ENCODE measurements at places on chromosomes 5 and 9.

DNA sequence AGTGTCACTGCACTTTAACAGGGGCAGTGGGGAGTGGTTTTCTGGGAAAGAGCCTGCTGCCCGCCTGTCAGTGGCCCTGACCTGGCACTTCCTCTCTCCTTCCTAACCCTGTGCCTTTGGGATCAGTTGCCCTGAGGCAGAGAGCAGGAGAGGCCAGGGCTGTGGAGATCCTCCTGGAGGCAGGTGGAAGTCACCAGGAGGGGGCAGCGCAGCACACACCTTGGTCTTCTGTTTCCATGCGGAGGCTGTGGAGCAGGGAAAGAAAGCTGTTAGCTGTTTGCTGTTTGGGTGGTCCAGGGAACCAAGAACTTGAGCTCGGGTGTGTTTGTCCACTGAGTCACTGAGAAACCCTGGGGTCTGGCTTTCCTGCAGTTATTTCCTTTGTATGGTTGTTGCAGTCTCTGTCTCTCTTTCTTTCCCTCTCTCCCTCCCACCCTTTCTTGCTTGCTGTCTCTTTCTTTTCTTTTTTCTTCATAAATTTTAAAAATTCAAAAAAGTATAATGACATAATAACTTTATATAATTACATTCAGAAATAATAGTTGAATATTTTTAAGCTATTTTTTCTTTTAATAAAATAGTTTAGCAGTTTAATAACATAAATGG is 28.1 kb downstream of the NTRK2 start:
- peak; percentile 25 for DNase-seq

DNA sequence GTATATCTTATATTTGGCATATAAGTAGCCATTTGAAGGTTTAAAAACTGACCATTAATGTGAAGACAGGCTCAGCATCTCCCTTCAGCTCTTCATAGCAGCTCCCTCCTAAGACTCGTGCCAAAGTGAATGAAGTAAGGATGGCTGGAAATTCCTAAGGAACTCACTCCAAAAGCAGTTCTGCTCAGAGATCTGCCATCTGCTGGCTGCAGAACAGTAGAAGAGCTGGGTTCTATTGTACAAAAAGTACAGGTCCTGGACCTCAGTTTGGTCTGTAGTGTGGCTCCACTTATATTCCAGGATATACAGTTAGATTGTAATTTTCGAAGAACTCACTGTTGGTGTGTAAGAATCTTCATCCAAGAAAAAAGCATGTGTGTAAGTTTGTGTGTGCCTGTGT is 104.9 kb upstream of the RUSC2 start:
- no peak for DNase-seq

- peak; percentile 97 for DNase-seq
Measured at GRCh38 chr5:61162010-61162831, at the start of gene SMIM15. SMIM15 (minus strand) TSS chr5:61162468; CDS start chr5:61160171, 2,297 bp downstream.

DNA sequence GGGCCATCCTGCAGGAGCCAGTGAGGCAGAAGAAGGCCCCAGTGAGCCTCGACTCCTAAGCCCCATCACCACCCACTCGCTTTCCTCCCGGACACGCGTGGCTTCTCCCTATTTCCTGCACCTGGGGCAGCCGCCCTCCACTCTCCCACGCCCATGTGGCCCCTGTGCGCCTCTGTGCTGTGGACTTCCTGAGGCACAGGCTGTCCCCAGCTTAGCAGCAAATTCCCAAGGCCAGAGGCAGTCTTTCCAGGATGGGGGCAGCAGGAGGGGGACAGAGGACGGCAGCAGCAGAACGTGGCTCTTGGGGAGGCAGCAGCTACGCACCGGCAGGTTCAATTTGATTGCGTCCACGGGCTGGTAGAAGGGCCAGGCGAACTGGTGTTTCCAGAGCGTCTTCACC is 14.9 kb downstream of the BRD3 start:
- no peak for DNase-seq

GRCh38 chr5:75510417-75510835 is 1.0 kb downstream of the CERT1 start:
- no peak for DNase-seq

GRCh38 chr9:24614070-24614469 is 68.4 kb upstream of the IZUMO3 start:
- no peak for DNase-seq

- no peak for DNase-seq
Measured at GRCh38 chr9:472479-473075, 257.9 kb downstream of the DOCK8 start.

DNA sequence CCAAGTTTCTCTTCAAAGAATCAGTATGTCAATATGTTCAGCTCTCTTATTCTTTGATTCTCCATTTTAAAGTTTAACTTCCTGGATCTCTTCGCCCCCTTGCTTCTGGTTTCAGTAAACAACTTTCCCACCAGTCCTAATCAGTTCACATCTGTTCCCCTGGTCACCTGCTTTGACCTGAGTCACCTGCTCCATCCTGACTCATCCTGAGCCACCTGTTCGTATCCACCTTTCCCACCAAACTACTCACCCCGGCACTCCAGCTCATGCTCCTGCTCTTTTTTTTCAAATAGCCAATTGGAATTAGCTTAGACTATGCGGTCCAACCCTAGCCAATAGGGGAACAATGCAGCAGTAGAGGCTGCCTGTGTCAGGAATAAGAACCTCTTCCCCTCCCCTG is 23.6 kb upstream of the CSF1R start:
- DNase-seq: no peak

GRCh38 chr5:167694325-167695147 is 596.9 kb upstream of the WWC1 start:
- no peak for DNase-seq

DNA sequence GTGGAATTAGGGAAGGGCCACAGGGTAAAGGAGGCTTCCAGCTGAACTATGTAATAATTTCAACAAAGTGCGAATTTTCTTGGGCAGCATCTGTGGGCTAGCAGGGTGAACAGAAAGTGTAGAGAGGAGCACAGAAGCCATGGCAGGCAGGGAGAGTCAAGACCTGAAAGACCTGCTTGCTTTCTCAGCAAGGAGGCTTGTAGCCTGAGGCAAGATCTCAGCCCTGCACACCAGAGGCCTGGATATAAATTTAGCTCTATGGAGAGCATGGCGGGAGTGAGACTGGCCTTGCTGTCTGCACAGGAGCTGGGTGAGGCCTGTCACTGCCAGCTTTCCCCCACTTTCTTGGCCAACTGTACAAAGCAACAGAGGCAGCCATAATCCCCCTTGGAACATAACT is 32.1 kb upstream of the SH3TC2 start:
- no peak for DNase-seq

DNA sequence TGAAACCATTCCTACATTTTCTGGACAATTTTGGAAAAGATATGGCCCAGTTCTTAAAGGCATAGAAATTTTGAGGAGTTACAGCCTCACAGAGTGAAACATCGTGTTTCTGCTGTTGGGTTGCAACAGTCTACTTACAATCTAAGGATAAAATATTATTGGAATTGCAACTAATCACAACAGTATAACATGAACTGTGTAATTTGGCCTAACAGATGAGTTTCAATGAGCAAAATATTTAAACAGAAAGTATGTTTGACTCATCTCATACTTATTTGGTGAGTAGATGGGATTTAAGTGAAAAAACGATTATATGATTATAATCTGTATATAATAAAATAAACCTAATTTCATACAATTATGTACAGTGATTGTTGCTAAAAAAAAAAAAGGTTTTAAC is 1061.8 kb downstream of the CDH12 start:
- DNase-seq: no peak

GRCh38 chr5:1547655-1548054 is 23.9 kb upstream of the LPCAT1 start:
- no peak for DNase-seq

DNA sequence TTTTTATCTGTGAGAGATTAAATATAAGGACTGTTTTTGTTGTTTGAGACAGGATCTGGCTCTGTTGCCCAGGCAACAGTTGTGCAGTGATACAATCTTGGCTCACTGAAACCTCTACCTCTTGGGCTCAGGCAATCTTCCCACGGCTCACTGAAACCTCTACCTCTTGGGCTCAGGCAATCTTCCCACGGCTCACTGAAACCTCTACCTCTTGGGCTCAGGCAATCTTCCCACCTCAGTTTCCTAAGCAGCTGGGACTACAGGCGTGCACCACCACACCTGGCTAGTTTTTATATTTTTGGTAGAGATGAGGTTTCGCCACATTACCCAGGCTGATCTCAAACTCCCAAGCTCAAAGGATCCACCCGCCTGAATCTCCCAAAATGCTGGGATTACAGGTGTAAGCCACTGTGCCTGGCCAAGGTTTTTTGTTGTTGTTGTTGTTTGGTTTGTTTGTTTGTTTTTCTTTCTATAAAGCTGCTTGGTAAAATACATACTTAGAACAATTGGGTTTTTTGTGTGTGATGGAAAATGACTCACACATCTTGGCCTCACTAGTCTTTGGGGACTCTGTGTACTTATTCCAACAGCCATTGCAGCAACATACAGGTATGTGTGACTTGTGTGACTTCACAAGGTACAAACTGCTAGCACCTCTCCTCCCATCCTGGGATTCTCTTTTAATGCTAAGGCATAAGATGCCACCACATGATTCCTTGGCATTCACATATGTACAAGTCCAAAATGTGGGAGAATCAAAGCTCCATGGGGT is 36.5 kb upstream of the RASA1 start:
- no peak for DNase-seq

- peak; percentile 78 for DNase-seq
Measured at GRCh38 chr9:135602789-135603481, 36.4 kb downstream of the GLT6D1 start.

DNA sequence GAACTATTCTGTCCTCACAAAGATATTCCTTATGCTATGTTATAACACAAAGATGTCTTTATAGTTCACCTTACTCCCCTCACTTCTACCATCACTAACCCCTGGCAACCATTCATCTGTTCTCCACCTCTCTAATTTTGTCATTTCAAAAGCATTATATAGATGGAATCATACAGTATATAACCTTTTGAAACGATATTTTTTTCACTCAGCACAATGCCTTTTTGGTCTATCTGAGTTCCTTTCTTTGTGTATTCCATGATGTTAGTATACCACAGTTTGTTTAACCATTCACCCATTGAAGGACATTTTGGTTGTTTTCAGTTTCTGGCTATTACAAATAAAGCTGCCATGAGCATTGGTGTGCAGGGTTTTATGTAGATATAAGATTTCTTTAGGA is 35.8 kb upstream of the STOM start:
- no peak for DNase-seq

- no peak for DNase-seq
Measured at GRCh38 chr5:36277521-36278176, 24.1 kb downstream of the RANBP3L start.

GRCh38 chr9:37969130-37969529 is 65.2 kb upstream of the SLC25A51 start:
- DNase-seq: no peak

- DNase-seq: no peak
Measured at GRCh38 chr9:6855860-6856259, 98.1 kb downstream of the KDM4C start.

GRCh38 chr5:10439692-10440091 is 2.0 kb upstream of the ROPN1L start:
- DNase-seq: no peak

DNA sequence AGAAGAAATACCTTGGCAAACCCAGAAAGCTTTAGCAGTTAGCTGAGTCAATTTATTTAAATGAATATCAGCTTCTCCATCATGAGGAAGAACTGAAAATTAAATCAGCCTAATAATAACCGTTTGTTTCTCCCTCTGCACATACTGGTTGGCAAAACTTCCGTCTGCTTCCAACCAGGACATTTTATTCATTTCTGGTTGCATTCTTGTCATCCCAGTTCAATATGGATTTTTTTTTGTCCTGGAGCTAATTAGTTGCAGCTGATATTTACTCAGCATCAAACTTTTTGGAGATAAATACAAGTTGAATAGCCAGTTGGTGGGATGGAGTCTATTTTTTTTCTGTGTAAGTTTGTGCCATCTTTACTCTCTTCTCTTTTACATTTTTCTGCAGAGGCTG is 126.5 kb upstream of the GDNF start:
- no peak for DNase-seq

DNA sequence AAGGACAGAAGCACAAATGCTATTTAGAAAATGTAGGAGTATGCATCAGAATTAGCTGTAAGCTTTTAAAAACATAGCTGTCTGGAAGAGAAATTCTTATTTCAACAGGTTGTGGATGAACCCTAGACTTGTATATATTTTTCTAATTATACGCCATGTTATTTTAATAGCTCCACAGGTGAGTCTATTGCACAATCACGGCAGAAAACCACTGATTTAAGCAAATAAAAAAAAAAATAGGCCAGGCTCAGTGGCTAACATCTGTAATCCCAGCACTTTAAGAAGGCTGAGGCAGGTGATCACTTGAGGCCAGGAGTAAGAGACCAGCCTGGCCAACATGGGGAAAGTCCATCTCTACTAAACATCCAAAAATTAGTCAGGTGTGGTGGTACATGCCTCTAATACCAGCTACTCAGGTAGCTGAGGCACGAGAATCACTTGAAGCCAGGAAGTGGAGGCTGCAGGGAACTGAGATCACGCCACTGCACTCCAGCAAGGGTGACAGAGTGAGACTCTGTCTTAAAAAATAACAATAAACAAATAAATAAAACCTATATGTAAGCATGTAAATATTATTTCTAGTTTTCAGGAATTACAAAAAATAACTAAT is 11.7 kb downstream of the TRIM23 start:
- DNase-seq: no peak

DNA sequence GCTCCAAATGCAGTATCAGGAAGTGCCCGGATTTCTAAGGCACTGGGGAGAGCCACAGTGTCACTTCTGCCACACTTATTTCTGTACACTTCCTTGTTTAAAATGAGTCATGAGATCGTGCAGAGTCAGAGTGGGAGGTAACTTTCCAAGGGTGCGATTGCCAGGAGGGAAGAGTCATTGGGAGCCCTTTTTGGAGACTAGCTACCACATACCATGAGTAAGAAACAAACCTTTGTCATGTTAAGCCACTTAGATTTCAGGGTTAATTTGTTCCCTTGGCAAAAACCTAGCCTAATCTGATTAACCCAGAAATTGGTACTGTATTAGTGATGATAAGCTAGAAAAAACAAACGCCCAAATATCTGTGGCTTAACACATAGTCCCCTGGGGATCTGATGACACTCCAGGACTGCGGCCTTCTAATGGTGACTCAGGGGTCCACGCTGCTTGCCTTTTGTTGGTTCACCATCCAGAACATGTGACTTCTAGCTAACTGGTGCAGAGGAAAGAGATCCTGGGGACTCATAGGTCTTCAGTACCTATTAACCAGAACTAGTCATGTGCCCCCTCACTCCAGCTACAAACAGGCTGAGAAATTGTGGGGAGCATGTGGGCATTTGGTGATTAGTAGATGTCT is 48.6 kb upstream of the TLE1 start:
- no peak for DNase-seq
